ENCODE measurements at places on chromosomes 6 and 20. TPM values are rescaled to one million over a fixed set of nuclear protein-coding genes. Genes with fewer than 3 reads are reported as not detected.

GRCh38 chr6:129124347-129124746, 241.4 kb downstream of the LAMA2 start:
- H3K4me3 ChIP-seq = no peak overlapping the region
- no peak for DNase-seq
- H3K36me3 ChIP-seq = no peaks in the 10 kb centered on the region

DNA sequence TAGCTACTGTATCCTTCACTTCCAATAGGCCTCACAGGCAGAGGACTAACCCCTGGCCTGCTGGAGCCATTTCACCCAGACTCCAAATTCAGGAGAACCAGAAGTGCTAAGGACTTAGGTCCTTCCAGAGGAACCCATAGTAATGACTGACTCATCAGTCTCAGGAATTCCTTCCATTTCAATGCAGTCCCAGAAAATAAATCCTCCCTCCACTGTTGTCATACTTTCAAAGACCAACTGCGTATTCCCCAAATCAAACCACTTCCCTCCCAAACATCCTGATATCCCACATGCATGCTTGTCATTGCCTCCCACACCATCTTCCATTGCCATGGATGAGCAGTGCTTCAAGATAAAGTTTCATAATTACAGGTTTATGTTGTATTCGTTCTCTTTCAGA, 31.8 kb upstream of the NT5E start:
- no peak overlapping the region for H3K4me3 ChIP-seq
- H3K4me1 ChIP-seq = no peaks in the 10 kb centered on the region
- H3K27me3 ChIP-seq = no peaks in the 10 kb centered on the region

- peaks cover 13% of the 10 kb centered on the region for H3K4me1 ChIP-seq
- no peaks in the 10 kb centered on the region for H3K36me3 ChIP-seq
- peak; percentile 61 for DNase-seq
- no peak overlapping the region for H3K4me3 ChIP-seq
- peaks cover 9% of the 10 kb centered on the region for H3K27me3 ChIP-seq
- H3K27ac ChIP-seq = no peak overlapping the region
Measured at GRCh38 chr6:12324099-12324498, 33.9 kb downstream of the EDN1 start.

- H3K4me1 ChIP-seq = no peaks in the 10 kb centered on the region
- no peak for DNase-seq
- H3K27ac ChIP-seq = no peak overlapping the region
Measured at GRCh38 chr20:36434383-36434782, 106.9 kb upstream of the MYL9 start.

GRCh38 chr20:10729785-10730184, 56.0 kb upstream of the JAG1 start:
- no peak overlapping the region for H3K4me3 ChIP-seq
- no peaks in the 10 kb centered on the region for H3K27me3 ChIP-seq
- DNase-seq = no peak

DNA sequence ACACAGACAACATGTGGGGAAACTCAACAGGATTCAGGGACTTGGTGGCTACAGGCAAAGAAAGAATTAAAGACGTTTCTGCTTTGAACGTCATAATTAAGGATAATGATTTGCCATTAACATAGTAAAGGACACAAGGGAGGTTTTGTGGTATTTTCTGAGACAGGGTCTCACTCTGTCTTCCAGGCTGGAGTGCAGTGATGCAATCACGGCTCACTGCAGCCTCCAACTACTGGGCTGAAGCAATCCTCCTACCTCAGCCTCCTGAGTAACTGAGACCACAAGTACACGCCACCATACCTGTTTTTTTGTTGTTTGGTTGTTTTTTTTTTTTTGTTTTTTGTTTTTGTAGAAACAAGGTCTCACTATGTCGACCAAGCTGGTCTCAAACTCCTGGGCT, 62.4 kb downstream of the MAP3K5 start:
- no peak for DNase-seq
- no peak overlapping the region for H3K4me3 ChIP-seq
- no peaks in the 10 kb centered on the region for H3K4me1 ChIP-seq

DNA sequence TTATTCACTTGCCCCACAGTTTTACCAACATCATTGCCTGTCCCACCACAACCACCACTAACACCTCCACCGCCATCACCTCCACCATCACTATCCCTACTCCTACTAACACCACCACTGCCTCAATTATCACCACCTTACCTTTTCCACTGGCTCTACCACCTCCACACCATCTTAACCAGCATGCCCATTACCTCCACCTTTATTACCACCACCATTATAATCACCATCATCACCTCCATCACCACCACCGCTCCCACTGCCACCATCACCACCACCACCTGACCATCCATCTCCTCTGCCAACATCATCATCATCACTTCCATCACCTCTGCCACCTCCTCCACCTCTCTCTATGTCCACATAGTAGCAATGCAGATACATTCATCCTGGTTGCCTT, 90.0 kb downstream of the SNAP25 start:
- DNase-seq = no peak
- H3K27ac ChIP-seq = no peak overlapping the region
- no peaks in the 10 kb centered on the region for H3K27me3 ChIP-seq

DNA sequence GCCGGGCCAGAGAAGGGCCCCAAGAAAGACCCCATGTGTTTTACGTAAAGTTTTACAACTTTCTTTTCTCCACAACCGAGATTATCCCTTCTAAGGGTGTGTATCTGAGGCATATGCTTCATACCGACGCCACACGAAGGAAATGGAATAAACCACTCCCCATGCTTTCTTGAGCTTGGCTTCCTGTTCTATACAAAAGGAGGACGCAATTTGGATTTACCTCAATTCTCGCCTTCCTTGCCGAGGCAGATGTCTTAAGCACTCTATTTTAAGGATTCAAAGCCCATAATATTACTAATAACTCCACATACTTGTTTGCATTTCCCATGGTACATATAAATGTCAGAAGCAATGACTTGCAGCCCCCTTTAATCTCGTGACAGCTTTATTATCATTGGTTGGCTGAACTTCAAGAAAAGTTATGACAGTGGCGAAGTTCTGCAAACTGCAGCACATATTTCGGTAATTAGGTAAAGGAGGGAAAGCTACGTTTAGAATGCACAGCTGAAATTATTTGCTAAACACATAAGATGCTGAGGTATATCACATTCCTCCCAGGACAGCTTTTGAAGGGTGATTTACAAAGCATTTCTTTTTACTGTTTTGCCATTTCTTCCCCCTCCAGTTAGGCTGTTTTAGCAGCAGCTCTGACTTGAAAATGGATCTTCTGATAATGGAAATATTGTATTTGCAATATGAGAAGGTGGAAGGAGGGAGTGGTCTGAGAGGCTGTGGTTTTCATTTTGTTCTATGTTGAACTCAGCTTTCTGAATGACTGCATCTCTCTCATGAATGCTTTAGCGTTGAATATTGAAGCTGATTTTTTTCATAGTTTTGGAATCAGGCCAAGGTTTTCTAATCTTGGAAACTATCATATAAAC, 330.5 kb downstream of the EPHA7 start:
- H3K4me1 ChIP-seq = peaks cover 3% of the 10 kb centered on the region
- H3K27ac ChIP-seq = no peak overlapping the region
- no peaks in the 10 kb centered on the region for H3K36me3 ChIP-seq
- H3K27me3 ChIP-seq = no peaks in the 10 kb centered on the region
- no peak for DNase-seq

DNA sequence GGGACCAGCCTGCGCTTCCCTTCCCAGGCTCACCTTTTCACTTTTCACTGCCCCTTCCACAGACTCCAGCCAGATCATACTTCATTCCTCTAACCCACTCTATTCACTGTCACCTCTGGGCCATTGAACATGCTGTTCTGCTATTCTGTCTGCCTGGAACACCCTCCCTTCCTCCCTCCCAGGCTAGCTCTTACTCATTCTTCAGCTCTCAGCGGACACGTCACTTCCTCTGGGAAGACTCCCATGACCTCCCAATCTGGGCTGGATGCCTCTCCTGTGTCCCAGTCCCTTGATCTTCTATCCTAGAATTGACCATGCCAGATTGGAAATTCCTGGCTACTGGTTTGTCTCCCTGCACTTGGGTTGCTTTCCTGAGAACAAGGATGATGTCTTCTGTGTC, 5.0 kb downstream of the SLC12A5 start:
- H3K4me3 ChIP-seq = no peak overlapping the region
- peaks cover 3% of the 10 kb centered on the region for H3K4me1 ChIP-seq
- no peak for DNase-seq
- no peak overlapping the region for H3K27ac ChIP-seq

C6orf15 gene
- not detected for total RNA-seq

SEMG1 gene
- not detected for total RNA-seq

GRCh38 chr6:85455471-85456026, 5.7 kb downstream of the NT5E start:
- no peak overlapping the region for H3K4me3 ChIP-seq
- no peak for DNase-seq
- peaks cover 42% of the 10 kb centered on the region for H3K27me3 ChIP-seq
- H3K27ac ChIP-seq = no peak overlapping the region
- H3K36me3 ChIP-seq = no peaks in the 10 kb centered on the region

GRCh38 chr6:79413562-79414002, 123.6 kb downstream of the LCA5 start:
- H3K27ac ChIP-seq = no peak overlapping the region
- H3K36me3 ChIP-seq = no peaks in the 10 kb centered on the region
- DNase-seq = no peak
- H3K4me1 ChIP-seq = no peaks in the 10 kb centered on the region
- H3K4me3 ChIP-seq = no peak overlapping the region

DNA sequence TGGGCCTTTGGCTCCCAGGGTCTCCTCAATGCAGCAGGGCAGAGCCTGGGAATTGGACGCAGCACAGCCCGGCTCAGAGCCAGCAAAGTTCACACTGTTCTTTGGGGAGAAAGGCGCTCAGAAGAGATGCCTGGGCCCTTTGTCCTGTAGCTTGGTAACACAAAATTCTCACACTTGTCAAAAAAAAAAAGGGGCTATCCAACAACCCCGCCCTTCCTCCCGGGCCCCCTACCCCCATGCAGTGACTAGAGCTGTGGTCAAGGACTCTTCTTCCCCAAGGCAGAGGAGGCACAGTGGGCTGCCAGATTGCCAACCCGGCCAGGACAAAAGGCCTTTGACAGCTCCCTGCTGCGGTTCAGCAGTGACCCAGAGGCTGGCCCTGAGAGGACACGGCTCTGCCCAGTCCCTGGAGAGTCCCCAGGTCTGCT, 2.0 kb downstream of the NKAIN4 start:
- no peaks in the 10 kb centered on the region for H3K36me3 ChIP-seq
- H3K27me3 ChIP-seq = peaks cover 54% of the 10 kb centered on the region
- H3K4me1 ChIP-seq = peaks cover 3% of the 10 kb centered on the region
- peak overlapping the region; percentile 96 for H3K27ac ChIP-seq
